ENCODE measurements at places on chromosomes 16 and 17.

DNA sequence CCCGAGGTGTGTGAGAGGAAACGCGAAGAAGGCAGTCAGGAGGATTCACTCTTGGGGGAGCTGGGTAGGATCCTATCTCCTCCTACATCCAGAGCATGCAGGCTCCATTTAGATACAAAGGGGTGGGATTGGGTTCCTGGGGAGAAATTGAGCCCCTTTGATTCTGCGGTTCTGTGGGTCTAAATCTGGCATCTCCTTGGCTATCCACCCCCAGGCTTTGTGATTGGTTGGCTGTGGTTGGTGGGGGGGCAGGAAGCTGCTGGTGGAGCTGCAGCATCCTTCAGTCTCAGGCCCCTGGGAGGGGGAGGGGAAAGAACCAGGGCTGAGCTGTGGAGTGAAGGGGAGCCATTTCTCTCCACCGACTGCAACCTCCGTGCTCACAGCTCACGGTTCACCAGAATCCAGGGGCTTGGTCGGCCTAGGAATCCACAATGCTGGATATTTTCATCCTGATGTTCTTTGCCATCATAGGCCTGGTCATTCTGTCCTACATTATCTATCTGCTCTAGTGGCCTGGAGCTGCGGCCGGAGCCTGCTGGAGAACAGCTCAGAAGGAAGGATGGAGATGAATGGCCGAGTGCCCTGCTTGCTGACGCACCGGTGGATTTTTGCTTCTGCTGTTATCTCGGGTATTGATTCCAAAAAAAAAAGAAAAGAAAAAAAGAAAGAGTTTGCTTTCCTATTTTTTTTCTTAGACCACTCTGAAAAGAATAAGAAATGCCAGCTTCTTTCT, at the start of gene LASP1NB:
LASP1NB (plus strand) TSS at position 352 of the 733 bp plus-strand sequence.
- peak; percentile 90 for DNase-seq

GRCh38 chr17:57530508-57530907, 214.6 kb downstream of the CCDC182 start:
- DNase-seq = no peak

DNA sequence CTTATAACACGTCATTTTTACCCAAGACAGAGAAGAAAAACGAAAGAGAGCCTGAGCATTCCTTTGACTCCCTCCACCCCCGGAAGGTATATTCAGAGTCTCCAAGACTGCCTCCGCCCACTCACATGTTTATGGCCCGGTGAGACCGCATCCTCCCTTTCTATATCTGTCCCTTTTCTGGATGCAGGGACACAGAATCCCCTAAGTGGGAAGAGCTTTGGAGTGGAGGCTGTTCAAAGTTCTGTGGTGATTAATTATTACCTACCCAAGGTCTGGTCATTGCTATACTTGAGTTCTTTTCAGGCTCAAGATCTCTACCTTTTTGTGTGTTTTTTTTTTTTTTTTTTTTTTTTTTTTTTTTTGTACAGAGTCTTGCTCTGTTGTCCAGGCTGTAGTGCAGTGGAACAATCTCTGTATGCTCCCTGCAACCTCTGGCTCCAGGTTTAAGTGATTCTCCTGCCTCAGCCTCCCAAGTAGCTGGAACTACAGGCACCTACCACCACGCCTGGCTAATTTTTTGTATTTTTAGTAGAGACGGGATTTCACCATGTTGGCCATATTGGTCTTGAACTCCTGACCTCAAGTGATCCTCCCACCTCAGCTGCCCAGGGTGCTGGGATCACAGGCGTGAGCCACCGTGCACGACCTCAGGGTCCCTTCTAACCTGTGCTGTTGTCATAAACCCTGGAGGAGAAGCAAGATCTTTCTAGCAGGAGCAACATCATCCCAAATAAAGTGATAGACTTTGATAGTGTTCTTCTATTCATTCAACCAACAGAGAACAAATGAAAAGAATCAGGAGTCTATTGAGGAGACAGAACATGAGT, 407.1 kb downstream of the WWOX start:
- DNase-seq = no peak

DNA sequence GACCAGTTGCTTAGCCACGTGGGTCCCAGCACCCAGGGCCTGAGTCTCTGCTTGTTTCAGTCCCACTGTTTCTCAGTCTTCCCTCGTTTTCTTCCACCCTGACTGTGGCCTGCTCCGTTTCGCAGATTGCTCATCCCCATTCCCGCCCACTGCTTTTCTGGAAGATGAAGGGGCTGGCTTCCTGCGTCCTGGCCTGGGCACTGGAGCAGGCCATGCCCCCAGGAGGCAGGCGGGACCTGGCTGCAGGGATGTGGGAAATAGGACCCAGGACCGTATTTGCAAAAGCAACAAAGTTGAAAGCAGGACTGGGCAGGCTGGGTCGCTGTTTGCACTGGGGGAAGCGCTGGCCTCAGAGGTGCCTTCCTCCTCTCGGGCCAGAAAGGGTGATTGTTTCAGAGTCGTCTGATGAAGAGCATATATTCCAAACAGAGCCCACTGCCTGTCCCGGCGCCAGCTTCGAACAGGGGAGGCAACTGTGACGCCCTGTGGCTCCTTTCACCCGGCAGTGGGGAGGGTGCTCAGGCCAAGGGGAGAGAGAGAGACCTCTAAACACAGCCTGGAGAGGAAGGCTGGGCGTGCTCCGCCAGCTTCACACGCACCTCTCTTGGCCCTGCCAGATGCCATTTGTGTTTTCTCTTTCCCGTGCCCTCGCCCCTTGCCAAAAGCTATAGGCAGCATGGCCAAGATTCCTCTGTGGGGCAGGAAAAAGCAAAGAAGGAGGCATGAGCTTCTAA, 108.6 kb downstream of the CMIP start:
- no peak for DNase-seq

DNA sequence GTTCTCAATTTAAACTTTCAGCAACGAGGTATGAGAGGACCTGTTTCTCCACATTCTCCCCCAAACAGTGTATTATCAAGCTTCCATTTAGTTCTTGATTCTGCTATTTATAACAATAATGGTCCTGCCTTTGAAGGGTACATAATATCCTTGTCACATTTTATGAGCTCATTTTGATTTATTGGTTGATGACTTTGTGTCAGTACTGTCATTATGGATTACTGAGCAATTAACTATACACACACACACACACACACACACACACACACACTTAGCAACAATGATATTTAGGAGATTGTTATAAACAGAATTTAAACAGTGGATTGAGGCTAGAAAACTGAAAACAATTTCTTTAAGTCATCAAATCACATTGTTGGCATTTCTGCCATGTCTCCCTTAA, 7.0 kb downstream of the TMIGD1 start:
- no peak for DNase-seq

- DNase-seq = no peak
These were observed 181.9 kb downstream of the UTP18 start for GRCh38 chr17:51442088-51442865.

- peak; percentile 89 for DNase-seq
These were observed at the start of the genes ARSG and SLC16A6 for GRCh38 chr17:68290955-68291835. ARSG (plus strand) TSS chr17:68291495; CDS start chr17:68307494, 15,999 bp downstream. SLC16A6 (minus strand) TSS chr17:68291127; CDS start chr17:68278320, 12,807 bp downstream.

DNA sequence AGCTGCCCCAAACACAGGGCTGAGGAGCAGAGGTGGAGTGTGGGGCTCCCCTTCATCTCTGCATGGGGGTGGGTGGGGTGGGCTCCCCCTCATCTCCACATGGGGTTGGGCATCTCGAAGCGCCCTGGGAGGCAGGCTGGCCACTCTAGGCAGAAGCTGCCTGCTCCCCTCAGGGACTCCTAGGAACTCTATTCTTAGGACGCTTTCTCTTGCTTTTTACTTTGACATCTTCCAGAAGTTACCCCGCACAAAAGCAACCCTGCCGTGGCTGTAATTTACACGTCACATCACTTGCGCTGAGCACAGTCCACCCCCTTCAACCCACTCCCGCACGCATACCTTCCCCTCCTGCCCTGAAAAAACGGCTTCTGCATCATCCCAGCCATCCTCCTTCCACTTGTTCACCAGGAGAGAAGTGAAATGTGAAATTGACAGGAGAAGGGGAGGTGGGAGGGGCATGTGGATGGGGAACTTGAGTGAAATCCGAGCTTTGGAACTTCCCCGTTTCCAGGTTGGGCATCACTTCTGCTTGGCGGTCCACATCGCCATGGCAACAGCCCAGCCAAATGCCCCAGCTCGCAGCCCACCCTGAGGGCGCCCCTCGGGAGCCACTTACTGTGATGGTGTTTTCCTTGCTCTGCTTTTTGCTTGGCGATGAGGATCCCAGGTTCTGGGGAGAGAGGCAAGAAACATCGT, 53.7 kb upstream of the RCVRN start:
- no peak for DNase-seq

DNA sequence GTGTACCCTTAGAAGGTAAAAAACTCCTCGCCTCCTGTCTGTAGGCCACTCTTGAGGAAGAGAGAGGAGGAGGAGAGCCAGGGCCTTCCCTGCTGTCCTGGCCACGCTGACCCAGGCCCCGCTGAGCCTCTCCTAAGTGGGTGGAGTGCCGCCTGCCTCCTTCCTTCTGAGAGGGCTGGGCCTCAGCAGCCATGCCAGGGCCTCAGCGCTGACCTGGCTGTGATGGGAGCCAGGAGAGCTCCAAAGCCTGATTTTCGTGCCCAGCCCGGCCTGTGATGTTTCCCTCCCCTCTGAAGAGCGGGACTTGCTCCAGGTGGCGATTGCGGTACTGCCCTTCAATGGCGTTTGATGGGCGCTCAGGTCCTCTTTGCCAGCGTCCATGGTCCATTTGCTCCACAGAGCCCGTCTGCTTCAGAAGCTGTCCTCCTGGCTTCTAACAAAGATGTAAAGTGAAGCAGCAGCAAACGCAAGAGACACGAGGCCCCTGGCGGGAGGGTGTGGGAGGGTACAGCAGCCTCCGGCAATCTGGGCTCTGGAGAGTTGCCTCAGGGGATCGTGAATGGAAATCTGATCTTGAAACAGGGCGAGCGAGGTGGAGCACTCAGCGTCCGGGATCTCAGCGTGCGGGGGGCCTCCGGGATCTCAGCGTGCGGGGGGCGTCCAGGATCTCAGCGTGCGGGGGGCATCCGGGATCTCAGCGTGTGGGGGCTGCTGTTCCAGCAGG, 93.5 kb downstream of the NPIPB11 start:
- DNase-seq = no peak

DNA sequence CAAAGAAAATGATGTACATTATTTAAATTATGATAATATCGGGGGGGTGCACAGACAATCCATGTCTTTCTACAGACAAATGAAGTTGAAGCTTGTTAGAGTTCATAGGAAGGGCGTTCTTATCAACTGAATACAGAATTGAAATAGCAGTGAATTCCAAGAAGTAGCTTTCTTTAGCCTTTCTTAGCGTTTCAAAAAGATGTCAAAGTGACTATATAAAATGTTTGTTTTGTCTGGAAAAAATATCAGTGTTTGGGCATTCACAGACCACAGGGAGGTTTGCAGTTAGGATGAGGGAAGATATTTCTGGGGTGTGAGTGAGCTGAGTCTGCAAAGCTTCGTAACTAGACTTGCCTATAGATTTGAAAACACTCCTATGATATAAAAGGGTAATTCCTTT, 55.0 kb downstream of the STX8 start:
- no peak for DNase-seq

GRCh38 chr16:18945233-18945632, 19.0 kb upstream of the SMG1 start:
- DNase-seq = no peak

GRCh38 chr17:61385577-61386236, 13.9 kb upstream of the TBX2 start:
- DNase-seq = no peak

DNA sequence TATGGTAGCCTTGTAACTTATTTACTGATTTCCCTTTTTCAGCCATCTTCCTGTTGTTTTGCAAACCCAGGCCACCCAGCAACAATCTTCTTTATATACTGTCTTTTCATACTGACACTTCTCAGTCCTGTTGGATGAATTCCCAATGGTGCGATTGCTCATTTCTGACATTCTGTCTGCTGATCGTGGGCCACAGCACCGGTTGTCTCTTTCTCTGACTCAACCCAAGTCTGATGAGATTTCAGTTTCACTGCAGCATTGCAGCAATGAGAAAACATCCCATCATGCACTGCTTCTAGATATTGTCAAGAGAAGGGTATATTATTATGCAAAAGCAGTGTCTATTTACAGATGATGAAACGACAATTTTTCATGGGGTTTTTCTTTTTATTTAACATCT, 349.2 kb upstream of the HSBP1 start:
- no peak for DNase-seq

Data from activated CD8-positive, alpha-beta T cell treated with anti-CD3 and anti-CD28 coated beads for 36 hours (primary cell).